Activated CD4-positive, alpha-beta T cell treated with anti-CD3 and anti-CD28 coated beads, Interleukin-2, amount 10 ng/mL, durations not matched to agents 7 days and 5 days (primary cell): ENCODE measurements at places on chromosomes 4 and X. TPM values are rescaled to one million over a fixed set of nuclear protein-coding genes. Genes with fewer than 3 reads are reported as not detected.
A peak's percentile ranks its signal among the peaks of the same experiment; 100 is the strongest.

DCAF4L1 gene
- 0.07 TPM for total RNA-seq

- peak overlapping the region; percentile 91 for H3K27ac ChIP-seq
- peaks cover 25% of the 10 kb centered on the region for H3K36me3 ChIP-seq
- H3K27me3 ChIP-seq, result no peaks in the 10 kb centered on the region
Observed at GRCh38 chrX:56994375-56995270, 718 bp downstream of the SPIN3 start.

GRCh38 chr4:20625426-20625825 is 74.8 kb upstream of the PACRGL start:
- no peak for DNase-seq
- peaks cover 4% of the 10 kb centered on the region for H3K4me1 ChIP-seq
- H3K27ac ChIP-seq, result no peak overlapping the region
- H3K4me3 ChIP-seq, result no peak overlapping the region
- peaks cover 2% of the 10 kb centered on the region for H3K27me3 ChIP-seq

DNA sequence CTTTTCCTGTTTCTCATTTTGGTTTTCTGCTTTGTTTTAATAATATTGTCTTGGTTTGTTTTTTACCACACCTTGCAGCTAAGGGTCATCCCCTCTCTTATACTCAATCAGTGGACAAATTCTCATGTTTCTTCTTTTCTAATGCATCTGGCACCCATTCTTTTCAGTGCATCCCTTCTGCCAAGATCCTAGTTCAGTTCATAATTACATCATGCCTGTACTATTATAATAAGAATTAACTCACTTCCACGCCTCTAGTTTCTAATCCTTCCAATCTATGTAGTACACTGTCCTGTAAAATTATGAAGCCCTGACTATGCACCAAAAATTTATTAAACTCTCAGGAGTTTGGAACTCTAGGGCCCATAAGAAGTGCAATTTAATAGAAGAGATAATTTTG is 126.1 kb downstream of the FAT4 start:
- no peak overlapping the region for H3K27ac ChIP-seq
- no peak overlapping the region for H3K4me3 ChIP-seq
- no peaks in the 10 kb centered on the region for H3K36me3 ChIP-seq
- no peak for DNase-seq
- no peaks in the 10 kb centered on the region for H3K27me3 ChIP-seq

GRCh38 chrX:132266583-132267355 is 47.5 kb upstream of the RAP2C start:
- H3K4me3 ChIP-seq, result no peak overlapping the region
- no peak overlapping the region for H3K27ac ChIP-seq
- no peak for DNase-seq
- H3K36me3 ChIP-seq, result no peaks in the 10 kb centered on the region

GRCh38 chr4:75777589-75777988 is 53.2 kb downstream of the USO1 start:
- no peak for DNase-seq
- no peaks in the 10 kb centered on the region for H3K27me3 ChIP-seq
- no peak overlapping the region for H3K27ac ChIP-seq
- H3K4me1 ChIP-seq, result no peaks in the 10 kb centered on the region
- H3K36me3 ChIP-seq, result peaks cover 63% of the 10 kb centered on the region

- peaks cover 12% of the 10 kb centered on the region for H3K27me3 ChIP-seq
- no peak for DNase-seq
Observed at GRCh38 chrX:153688911-153689590, 1.3 kb downstream of the SLC6A8 start.

CCDC160 gene
- total RNA-seq, result not detected

DNA sequence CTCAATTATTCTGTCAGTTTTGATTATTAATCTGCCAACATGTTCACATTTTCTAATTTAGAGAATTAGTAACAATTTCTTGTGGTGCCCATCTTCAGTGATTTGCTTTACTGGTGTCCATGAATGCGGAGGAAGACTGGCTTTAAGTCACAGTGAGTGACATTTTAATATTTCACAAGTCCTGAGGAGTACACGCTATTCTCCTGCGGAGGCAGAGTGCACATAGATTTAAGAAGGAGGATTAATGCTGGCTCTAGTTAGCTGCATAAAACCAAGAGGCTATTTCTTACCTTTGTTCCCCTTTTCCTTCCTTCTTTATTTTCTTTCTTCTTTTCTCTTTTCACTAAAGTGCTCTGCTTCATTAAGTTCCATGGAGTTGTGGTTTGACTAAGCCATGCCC is 495.2 kb upstream of the IGFBP7 start:
- no peak for DNase-seq
- H3K27ac ChIP-seq, result no peak overlapping the region
- no peak overlapping the region for H3K4me3 ChIP-seq
- no peaks in the 10 kb centered on the region for H3K36me3 ChIP-seq
- no peaks in the 10 kb centered on the region for H3K4me1 ChIP-seq

DNA sequence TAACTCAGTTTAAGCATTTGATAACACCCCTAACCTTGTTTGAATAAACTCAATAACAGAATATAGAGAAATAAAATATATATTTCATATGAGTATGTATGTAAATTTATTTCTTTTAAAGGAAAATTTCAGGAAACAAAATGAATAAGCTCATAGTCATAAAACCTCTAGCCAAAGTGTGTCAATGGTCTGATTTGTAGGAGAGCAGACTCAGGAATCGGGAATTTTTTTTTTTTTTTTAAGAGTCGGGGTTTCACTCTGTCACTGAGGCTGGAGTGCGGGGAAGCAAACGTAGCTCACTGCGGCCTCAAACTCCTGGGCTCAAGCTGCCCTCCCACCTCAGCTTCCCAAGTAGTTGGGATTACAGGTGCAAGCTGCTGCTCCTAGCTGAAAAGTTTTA is 2.4 kb downstream of the PKD2 start:
- peaks cover 8% of the 10 kb centered on the region for H3K36me3 ChIP-seq
- H3K4me1 ChIP-seq, result peaks cover 44% of the 10 kb centered on the region
- H3K4me3 ChIP-seq, result no peak overlapping the region
- peaks cover 12% of the 10 kb centered on the region for H3K27me3 ChIP-seq
- H3K27ac ChIP-seq, result no peak overlapping the region
- DNase-seq, result no peak

FAM9B gene
- not detected for total RNA-seq

- peaks cover 9% of the 10 kb centered on the region for H3K4me1 ChIP-seq
- H3K27me3 ChIP-seq, result no peaks in the 10 kb centered on the region
- DNase-seq, result no peak
- no peak overlapping the region for H3K4me3 ChIP-seq
Observed at GRCh38 chr4:40656201-40656863, 26.7 kb upstream of the RBM47 start.

L1CAM gene
- total RNA-seq, result 2.1 TPM

GRCh38 chr4:183790661-183791060 is 114.4 kb upstream of the STOX2 start:
- no peak overlapping the region for H3K4me3 ChIP-seq
- no peak for DNase-seq

DNA sequence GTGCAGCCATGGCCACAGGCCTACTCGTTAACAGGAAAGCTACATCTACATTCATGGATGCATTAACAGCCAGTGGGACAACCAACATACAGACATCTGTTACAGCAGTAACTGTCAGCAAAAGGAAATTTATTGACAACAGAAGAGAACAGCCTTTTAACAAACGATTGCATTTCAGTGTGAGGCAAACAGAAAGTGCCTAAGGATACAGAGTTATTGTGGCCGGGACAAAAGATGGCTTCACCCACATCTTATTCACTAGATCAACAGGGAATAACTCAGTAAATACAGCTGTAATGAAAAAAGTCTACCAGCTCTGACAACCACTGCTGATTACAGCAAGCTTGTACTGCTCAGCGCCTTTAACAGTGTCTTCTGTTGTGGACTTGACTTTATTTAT is 61.5 kb upstream of the TBL1X start:
- no peak overlapping the region for H3K27ac ChIP-seq
- DNase-seq, result no peak
- no peaks in the 10 kb centered on the region for H3K27me3 ChIP-seq
- no peak overlapping the region for H3K4me3 ChIP-seq

AFP gene
- not detected for total RNA-seq

DNA sequence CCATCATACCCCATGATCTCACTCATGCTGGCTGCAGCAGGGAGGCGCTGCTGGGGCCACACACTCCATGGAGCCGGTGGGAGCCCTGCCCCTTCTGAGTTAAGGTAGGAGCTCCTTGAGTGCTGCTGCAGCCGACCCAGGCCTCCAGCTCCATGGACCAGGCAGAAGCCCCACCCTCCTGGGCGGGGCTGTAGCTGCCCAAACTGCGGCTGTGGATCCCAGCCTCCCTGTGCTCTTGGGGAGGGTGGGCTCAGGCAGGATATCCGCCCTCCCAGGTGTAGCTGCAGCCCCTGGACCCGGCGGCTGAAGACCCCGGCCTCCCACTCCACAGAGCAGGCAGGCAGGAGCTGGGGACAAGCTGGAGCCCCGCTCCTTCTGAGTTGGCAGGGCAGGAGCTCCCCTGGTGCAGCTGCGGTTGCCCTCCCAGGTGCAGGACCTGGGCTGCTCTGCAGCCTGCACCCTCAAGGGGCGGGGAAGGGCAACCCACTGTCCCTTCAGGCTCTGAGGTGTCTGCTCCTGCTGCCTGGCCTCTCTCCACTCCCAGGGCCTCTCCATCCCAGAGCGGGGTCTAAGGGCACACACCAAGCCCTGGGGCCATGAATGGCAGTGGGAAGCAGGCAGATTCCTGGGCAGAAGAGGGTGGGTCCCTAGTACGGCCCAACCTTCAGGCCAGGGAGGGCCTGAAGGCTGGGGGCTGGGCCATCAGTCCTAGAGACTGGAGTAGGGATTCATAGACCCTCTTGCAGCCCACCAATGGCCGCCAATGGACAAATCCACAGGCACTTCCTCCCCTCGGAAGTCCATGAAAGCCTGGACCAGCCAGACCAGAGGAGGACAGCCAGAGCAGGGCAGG is 466.1 kb downstream of the DTHD1 start:
- H3K27me3 ChIP-seq, result no peaks in the 10 kb centered on the region
- no peak overlapping the region for H3K27ac ChIP-seq
- H3K4me3 ChIP-seq, result no peak overlapping the region
- no peaks in the 10 kb centered on the region for H3K4me1 ChIP-seq
- DNase-seq, result no peak

- H3K36me3 ChIP-seq, result no peaks in the 10 kb centered on the region
- H3K27ac ChIP-seq, result no peak overlapping the region
- no peak for DNase-seq
- H3K4me3 ChIP-seq, result no peak overlapping the region
- H3K4me1 ChIP-seq, result peaks cover 2% of the 10 kb centered on the region
Observed at GRCh38 chr4:180828455-180829018, 1414.7 kb upstream of the TENM3 start.

- no peak overlapping the region for H3K27ac ChIP-seq
- H3K4me3 ChIP-seq, result no peak overlapping the region
- no peaks in the 10 kb centered on the region for H3K27me3 ChIP-seq
Observed at GRCh38 chr4:185999207-185999606, 69.7 kb upstream of the TLR3 start.

DNA sequence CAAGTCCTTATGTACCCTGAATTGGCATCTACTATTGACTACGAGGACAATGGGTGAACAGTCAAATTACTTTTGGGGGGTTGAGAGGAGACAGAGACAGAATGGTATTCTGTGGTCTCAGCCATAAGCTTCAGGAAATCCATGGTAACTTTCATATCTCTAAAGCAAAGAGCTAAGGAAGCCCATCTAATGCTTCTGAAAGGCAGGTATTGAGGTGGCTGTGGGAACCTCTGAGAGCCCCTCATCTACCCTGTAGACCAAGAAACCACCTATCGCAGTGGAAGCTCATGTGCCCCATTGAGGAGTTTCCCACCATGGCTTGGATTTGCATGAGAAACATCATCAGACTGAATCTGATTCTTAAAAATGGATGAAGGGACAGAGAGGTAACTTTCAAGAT is 23.1 kb upstream of the BMP2K start:
- H3K4me1 ChIP-seq, result no peaks in the 10 kb centered on the region
- H3K27ac ChIP-seq, result no peak overlapping the region
- H3K36me3 ChIP-seq, result no peaks in the 10 kb centered on the region
- H3K4me3 ChIP-seq, result no peak overlapping the region

DNA sequence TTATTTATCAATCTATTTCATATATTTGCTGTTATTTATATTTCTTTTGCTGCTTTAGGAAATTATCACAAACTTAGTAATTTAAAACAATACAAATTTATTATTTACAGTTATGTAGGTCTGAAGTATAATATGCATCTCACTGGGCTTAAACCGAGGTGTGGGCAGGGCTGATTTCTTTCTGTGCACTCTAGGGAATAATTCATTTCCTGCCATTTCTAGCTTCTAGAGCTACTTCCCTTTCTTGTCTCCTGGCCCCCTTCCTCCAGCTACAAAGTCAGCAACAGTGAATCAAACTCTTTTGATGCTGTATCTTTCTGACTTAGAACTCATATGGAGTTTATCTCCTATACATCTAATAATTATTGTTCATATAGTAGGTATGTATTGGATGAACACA is 303.5 kb upstream of the ARSJ start:
- H3K27ac ChIP-seq, result no peak overlapping the region
- no peaks in the 10 kb centered on the region for H3K36me3 ChIP-seq
- H3K4me3 ChIP-seq, result no peak overlapping the region
- no peak for DNase-seq
- H3K4me1 ChIP-seq, result no peaks in the 10 kb centered on the region
- H3K27me3 ChIP-seq, result no peaks in the 10 kb centered on the region

DNA sequence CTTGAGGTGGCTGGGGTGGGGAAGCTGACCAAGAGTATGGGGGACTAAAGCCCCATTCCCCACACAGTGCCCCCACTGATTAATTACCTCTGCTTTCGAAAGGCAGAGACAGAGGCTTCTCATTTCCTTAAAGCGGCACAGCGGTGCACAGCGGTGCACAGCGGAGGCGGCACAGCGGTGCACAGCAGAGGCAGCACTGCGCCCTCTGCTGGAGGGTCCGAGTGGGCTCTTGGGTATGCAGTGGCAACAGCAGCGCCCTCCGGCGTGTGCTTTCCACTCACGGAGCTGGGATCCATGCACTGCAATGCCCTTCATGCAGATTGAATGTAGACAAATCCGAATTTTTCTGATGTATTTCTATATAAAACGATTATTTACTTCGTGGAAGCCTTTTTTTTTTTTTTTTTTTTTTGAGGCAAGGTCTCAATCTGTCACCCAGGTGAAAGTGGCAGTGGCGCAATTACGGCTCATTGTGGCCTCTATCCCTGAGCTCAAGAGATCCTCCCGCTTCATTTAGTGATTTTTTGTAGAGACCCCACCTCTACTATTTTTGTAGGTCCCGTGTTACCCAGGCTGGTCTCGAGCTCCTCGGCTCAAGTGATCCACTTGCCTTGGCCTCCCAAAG is 19.7 kb upstream of the PRPS2 start:
- no peaks in the 10 kb centered on the region for H3K36me3 ChIP-seq
- H3K4me3 ChIP-seq, result no peak overlapping the region
- DNase-seq, result peak; percentile 76

DNA sequence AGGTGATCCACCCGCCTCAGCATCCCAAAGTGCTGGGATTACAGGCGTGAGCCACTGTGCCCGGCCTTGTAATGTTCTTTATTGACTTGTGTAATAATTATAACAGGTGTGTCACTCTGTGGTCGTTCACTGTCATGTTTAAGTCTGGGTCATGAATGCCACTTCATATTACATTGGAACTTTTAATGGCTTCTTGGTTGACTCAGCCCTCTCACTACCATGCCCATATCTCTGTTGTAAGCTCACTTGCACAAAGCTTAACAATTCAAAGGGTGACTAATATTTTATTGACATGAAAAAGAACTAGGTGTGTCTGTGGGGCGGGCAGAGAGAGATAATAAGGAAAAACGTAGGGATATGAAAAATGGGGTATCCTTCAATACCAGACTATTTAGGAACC is 639.7 kb upstream of the ACTRT1 start:
- no peak overlapping the region for H3K4me3 ChIP-seq
- H3K4me1 ChIP-seq, result no peaks in the 10 kb centered on the region
- no peak for DNase-seq
- no peaks in the 10 kb centered on the region for H3K27me3 ChIP-seq
- no peaks in the 10 kb centered on the region for H3K36me3 ChIP-seq

- H3K27ac ChIP-seq, result no peak overlapping the region
- no peak for DNase-seq
- no peaks in the 10 kb centered on the region for H3K36me3 ChIP-seq
- no peak overlapping the region for H3K4me3 ChIP-seq
- H3K4me1 ChIP-seq, result no peaks in the 10 kb centered on the region
Observed at GRCh38 chr4:21134994-21135393, 434.7 kb downstream of the PACRGL start.
